ENCODE measurements at places on chromosomes 7 and 10. TPM values are rescaled to one million over a fixed set of nuclear protein-coding genes. Genes with fewer than 3 reads are reported as not detected.
A peak's percentile ranks its signal among the peaks of the same experiment; 100 is the strongest.

GRCh38 chr7:18157233-18157632 lies 129.6 kb upstream of the PRPS1L1 start:
- DNase-seq, result no peak

TWIST1 gene
- total RNA-seq, result 0.77 TPM

DNA sequence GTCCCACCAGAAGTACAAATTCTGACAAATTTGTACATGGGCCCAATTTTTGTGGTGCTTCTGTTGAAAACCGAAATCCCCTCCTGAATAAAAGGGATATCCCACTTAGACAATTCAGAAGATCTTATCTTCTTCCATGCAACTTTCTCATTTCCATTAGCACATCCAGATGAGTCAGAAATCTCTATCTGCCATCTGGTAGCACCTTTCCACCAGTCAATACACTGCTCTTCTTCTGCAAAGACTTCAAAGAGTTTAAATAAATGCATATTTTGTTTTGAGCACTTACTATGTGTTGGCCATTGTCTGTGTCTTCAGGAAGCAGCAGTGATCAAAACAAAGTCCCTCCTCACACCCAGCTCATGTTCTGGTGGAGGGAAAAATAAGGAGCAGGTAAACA lies 12.7 kb upstream of the KLF6 start:
- no peak for DNase-seq

GRCh38 chr7:6026011-6026819 lies 5.0 kb upstream of the ANKRD61 start:
- DNase-seq, result peak; percentile 52

PRLHR gene
- not detected for total RNA-seq

- no peak for DNase-seq
These were observed 104.2 kb upstream of the SDK1 start for GRCh38 chr7:3196629-3197400.

- no peak for DNase-seq
These were observed 6.3 kb downstream of the IFT22 start for GRCh38 chr7:101315336-101315735.

DNA sequence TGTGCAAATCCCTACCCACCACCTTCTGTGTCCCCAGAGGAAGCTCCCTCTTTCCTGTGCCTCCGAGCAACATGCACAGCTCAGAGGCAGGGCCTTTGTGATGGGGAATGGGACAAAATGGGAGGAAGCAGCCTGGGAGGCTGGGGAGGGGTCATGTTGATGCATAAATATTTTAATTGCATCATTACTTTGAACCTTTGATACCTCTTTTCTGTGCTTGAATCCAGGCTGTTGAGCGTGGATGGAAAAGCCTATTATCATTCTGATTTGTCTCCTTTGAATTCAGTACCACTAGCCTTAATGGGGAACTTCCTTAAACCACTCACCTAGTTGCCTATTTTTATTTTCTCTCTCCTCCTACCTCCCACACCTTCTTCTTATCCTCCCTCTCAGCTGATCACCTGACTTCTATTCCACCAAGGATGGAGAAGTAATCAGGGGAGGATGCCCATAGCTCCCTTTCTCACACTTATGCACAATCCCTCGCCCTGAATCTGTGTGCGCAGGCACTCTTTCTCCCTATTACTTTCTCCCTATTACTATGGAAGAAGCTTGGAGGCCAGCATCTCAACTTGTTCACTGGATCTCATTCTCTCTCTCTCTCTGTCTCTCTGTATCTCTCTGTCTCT lies 78.5 kb downstream of the SEC61G start:
- no peak for DNase-seq

DNA sequence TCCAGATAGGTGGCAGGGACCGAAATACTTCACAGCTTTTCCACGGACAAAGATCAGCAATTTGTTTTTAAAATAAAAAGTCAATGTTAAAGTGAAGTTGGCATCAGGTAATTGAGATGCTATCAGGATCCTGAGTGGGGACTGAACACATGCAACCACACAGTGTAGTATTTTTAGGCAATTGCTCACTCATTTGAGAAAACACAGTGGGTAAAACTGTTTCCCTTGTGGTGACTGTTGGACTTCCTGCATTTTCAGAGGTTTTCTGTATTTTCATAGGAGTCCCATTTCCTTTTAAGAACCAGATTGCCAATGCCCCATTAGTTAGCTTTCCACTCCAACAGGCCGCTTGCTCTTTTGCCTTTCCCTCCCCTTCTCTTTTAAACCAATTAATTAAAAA lies 159.5 kb upstream of the ZNF32 start:
- DNase-seq, result no peak

SPDYE6 gene
- total RNA-seq, result not detected

GRCh38 chr7:3043544-3044371 lies at the start of gene CARD11:
Gene CARD11, minus strand, starts transcription at chr7:3043867. Its CDS starts 85,361 bp downstream, at chr7:2958506.
- DNase-seq, result peak; percentile 84

INMT gene
- 248 TPM for total RNA-seq

- DNase-seq, result no peak
These were observed 94.4 kb upstream of the STEAP4 start for GRCh38 chr7:88401009-88401623.

DNA sequence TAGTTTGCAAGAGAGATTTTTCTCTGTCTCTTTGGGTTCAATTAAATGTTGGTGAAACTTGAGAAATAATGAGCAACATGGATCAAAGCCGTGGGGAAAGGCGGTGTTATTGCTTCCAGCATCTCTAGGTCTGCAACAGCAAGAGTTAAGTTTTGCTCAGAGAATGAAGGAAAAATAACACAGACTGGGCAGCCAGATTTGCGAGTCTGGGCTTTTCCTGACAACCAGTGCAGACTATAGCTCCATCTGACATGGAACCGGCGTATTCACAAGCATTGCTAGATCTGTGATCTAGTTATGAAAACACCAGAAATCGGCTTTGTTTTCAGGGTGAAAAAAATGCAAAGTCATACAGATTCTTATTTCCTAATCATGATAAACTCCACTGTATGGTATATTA lies 110.4 kb downstream of the CAMK1D start:
- DNase-seq, result no peak

- DNase-seq, result no peak
These were observed 171.1 kb downstream of the GRM3 start for GRCh38 chr7:86814661-86815379.

DNA sequence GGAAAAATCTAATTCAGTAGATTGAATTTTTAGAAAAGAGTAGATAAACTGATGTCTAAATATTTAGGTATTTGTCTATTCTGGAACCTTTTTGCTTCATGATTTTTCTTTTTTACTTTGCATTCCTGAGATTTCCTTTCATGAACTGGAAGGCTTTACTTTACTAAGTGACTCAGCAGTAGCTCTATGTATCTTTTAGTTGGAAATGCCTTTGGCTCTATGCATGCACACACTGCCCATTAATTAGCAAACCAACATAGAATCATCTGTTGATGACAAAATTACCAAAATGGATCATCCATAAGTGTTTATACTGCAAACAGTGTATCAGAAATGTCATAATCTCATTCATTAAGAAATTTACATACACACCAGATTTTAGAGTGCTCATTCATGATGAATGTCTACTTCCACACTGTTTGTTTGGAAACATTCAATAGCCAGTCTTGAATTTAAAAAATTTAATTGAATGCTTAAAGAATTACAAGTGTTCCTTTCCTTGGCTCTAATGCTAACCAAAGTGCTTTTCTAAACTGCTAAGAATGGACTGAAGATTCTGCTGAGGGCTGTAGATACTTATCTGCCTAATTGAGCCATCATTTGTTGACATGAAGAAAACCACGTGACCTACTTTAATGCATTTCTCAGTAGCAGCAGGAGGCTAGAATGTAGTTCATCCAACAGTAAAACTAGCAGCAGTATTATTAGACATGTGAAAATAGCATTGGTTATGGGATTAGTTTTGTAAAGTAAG lies 282.0 kb downstream of the ADK start:
- no peak for DNase-seq

DNA sequence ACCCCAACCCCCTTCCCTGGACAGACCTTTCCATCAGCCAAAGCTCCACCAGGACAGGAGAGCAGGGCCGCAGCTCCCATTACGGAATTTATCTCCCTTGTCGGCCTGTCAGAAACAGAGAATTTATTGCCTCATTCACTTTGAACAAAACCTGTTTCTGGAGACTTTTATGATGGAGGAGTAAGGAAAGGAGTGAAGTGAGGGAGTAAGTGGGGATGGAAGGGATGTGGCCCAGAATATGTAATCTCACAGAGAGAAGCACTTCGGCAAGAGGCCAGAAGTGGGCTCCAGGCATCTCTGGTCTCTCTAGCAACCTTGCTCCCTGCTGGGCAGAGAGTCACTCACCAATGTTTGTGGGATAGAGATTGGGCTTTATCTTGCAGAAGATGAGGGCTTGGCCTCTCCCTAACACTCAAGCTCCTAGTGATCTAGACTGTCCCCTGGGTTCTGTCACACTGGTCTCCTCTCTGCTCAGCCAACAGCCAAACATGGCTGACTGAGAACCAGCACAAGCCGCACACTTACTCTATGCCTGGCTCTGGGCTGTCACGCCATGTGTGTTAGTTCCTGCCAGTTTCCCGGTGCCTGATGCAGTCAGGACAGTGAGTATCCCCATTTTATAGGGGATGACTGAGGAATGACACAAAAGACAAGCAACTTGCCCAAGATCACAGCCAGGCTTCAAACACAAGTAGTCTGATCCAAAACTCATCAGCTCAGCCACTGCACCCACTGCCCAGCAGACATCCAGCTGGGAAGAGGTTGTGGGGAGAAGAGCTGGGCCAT lies 149.4 kb upstream of the ZMIZ1 start:
- no peak for DNase-seq

- no peak for DNase-seq
These were observed 62.6 kb downstream of the DOCK4 start for GRCh38 chr7:112143582-112143981.

GRCh38 chr10:128432011-128432410 lies 305.8 kb upstream of the MKI67 start:
- no peak for DNase-seq

ZWINT gene
- total RNA-seq, result 6.8 TPM

PAPOLB gene
- total RNA-seq, result 0.46 TPM

GRCh38 chr10:92901819-92902251 lies 53.5 kb downstream of the EXOC6 start:
- DNase-seq, result no peak

PRR15 gene
- total RNA-seq, result 5.8 TPM

GIMAP2 gene
- 34.0 TPM for total RNA-seq

DNA sequence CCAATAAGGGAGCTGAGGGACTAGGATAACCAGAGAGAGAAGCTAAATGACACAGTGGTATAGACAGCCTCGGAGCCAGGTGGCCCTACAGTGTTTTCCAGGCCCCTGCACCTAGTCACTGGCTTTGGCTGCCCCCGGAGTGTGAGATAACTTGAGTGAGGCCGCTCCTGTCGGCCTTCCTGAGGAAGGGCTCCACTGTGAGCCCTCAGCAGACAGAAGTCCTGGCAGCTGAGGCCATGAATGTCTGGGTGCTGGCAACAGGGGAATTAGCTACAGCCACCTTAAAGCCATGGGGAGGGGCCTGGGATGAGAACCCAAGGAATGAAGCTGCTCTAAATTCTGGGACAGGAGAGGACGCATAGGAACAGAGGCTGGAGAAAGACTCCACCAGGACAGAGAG lies 4.6 kb upstream of the GDF10 start:
- DNase-seq, result no peak

ZNF25 gene
- 12.9 TPM for total RNA-seq

GRCh38 chr7:13628239-13629001 lies 361.0 kb downstream of the ETV1 start:
- DNase-seq, result no peak

- DNase-seq, result no peak
These were observed 12.8 kb upstream of the TIAL1 start for GRCh38 chr10:119609516-119609915.

DNA2 gene
- total RNA-seq, result 19.9 TPM

FOXI2 gene
- total RNA-seq, result 0.06 TPM

DNA sequence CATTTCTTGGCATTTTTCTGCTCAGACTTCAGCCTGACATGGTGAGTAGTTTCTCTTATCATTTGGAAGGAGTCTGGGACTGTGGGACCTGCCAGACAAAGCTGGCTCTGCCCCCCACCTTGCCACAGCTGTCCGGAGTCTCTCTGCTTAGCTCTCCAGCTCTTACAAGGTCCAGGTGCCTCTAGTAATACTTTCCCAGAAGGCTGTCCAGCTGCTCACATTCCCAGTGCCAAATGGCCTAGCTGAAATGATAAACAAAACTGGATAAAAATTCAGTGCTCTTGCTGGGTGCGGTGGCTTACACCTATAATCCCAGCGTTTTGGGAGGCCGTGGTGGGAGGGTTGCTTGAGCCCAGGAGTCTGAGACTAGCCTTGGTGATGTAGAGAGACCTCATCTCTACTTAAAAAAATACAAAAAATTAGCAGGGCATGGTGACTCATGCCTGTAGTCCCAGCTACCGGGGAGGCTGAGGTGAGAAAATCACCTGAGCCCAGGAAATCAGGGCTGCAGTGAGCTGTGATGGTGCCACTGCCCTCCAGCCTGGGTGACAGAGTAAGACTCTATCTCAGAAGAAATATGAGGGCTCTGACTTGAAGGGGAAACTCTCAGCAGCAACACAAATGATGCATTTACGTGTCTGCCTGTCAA lies 86.8 kb downstream of the C10orf90 start:
- DNase-seq, result no peak

- DNase-seq, result peak; percentile 62
These were observed 421.0 kb downstream of the PTPRN2 start for GRCh38 chr7:158166386-158167340.

GRCh38 chr7:154862153-154862791 lies 140.7 kb downstream of the PAXIP1 start:
- DNase-seq, result no peak

DNA sequence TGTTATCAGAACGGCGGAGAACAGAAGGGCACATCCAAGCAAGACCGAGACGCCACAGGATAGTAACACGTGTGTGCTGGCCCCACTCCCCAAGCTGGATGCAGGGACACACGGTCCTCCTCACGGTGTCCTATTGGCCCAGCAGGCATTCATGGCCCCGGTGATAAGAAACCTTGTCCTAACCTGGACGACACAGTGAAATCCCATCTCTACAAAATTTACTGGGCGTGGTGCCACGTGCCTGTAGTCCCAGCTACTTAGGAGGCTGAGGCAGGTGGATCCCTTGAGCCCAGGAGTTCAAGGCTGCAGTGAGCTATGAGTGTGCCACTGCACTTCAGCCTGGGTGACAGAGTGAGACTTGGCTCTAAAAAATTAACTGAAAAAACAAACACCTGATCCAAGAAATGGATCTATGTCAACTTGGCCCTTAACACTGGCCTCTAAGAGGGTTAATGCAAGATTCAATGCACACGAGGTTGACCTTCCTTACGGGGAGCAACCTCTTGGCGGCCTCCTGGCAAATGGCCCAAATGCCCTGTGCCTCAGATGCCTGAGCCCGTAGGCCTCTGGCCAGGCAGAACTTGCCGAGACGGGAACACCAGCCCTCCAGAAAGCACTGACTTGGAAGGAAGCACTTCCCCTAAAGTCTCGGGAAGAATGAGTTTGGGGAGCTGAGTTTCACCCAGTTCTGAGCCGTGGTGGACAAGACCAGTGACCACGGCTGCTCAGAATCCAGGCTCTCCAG lies 72.3 kb downstream of the ZRANB1 start:
- DNase-seq, result no peak

GPR85 gene
- 1.1 TPM for total RNA-seq

- DNase-seq, result no peak
These were observed 66.6 kb downstream of the ALOX5 start for GRCh38 chr10:45440511-45441062.

- DNase-seq, result no peak
These were observed 92.5 kb upstream of the CUX1 start for GRCh38 chr7:101724957-101725356.

KLF14 gene
- not detected for total RNA-seq

- no peak for DNase-seq
These were observed 169.7 kb downstream of the SKAP2 start for GRCh38 chr7:26694713-26695112.

Data from upper lobe of left lung (tissue), 6 donors.